Skeletal muscle tissue (tissue), 5 donors: ENCODE measurements at places on chromosomes 2 and 18. TPM values are rescaled to one million over a fixed set of nuclear protein-coding genes. Genes with fewer than 3 reads are reported as not detected.

TMEM200C gene
- total RNA-seq: 0.52 TPM

C1QL2 gene
- not detected for total RNA-seq

CYP26B1 gene
- total RNA-seq: 6.8 TPM

CNGA3 gene
- 0.52 TPM for total RNA-seq

ECEL1 gene
- 1.0 TPM for total RNA-seq

CFAP65 gene
- total RNA-seq: not detected

GLI2 gene
- total RNA-seq: 3.1 TPM

ALK gene
- 0.52 TPM for total RNA-seq

PLA2R1 gene
- 2.6 TPM for total RNA-seq

CFC1 gene
- not detected for total RNA-seq

SERPINB8 gene
- 1.0 TPM for total RNA-seq

BAZ2B gene
- 76.2 TPM for total RNA-seq

SULT6B1 gene
- total RNA-seq: not detected

SH3YL1 gene
- total RNA-seq: 25.1 TPM

TNFAIP6 gene
- 13.0 TPM for total RNA-seq

FIGN gene
- 1.0 TPM for total RNA-seq

GATA6 gene
- 2.6 TPM for total RNA-seq

CFAP221 gene
- total RNA-seq: 1.0 TPM

SLC9A4 gene
- not detected for total RNA-seq

FOXI3 gene
- total RNA-seq: not detected

ACTR1B gene
- 30.3 TPM for total RNA-seq

OSR1 gene
- total RNA-seq: 10.4 TPM

ADCY3 gene
- total RNA-seq: 13.6 TPM

ANKRD29 gene
- 3.7 TPM for total RNA-seq

C2orf74 gene
- 2.6 TPM for total RNA-seq

DSC3 gene
- under 0.01 TPM for total RNA-seq

SLC5A7 gene
- under 0.01 TPM for total RNA-seq

PARD6G gene
- 3.7 TPM for total RNA-seq

LHCGR gene
- 4.2 TPM for total RNA-seq

ANKRD30BL gene
- total RNA-seq: not detected

REG3G gene
- not detected for total RNA-seq

CSRNP3 gene
- total RNA-seq: 18.8 TPM

CTDP1 gene
- total RNA-seq: 9.4 TPM

SCN3A gene
- total RNA-seq: 0.52 TPM

SERPINB12 gene
- total RNA-seq: not detected

HOXD8 gene
- total RNA-seq: 18.8 TPM

ABCA12 gene
- total RNA-seq: not detected

GYPC gene
- 238 TPM for total RNA-seq

FAM117B gene
- 2.1 TPM for total RNA-seq

DHRS9 gene
- 2.1 TPM for total RNA-seq

PLEKHB2 gene
- 46.4 TPM for total RNA-seq

GULP1 gene
- 21.9 TPM for total RNA-seq

CD207 gene
- total RNA-seq: under 0.01 TPM

STAMBP gene
- 12.0 TPM for total RNA-seq

CYP20A1 gene
- 30.8 TPM for total RNA-seq

SIX3 gene
- total RNA-seq: not detected

MLPH gene
- not detected for total RNA-seq

GAREM2 gene
- 1.0 TPM for total RNA-seq

C2orf49 gene
- 13.0 TPM for total RNA-seq
